NCI-H2081 treated with DMSO at 0.1 percent for 48 hours (cell line): ENCODE measurements at places on chromosomes 13 and 19.

GRCh38 chr13:73966331-73966730 lies 167.9 kb downstream of the KLF12 start:
- no peak for DNase-seq

DNA sequence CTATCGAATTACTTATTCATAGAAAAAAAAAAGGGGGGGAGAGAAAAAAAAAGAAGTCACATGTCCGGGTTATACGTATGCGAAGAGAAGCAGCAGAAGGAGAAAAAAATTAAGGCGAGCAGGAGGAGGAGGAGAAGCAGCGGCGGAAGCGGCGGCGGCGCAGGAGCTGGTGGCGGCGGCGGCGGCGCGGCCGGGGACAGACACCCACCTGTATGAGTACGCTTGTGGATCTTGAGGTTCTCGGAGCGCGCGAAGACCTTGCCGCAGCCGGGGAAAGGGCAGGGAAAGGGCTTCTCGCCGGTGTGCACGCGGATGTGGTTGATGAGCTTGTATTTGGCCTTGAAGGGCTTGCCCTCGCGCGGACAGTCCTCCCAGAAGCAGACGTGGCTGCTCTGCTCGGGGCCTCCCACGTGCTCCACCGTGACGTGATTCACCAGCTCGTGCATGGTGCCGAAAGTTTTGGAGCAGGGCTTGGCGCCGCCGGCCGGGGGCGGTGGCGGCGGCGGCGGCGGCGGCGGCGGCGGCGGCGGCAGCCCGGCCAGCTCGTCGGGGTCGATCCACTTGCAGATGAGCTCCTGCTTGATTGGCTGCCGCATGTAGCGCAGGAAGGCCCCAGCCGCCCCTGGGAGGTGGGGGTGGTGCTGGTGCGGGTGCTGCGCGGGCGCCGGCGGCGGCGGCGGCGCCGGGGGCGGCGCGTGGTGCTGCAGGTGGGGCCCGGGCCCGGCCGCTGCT lies 1.5 kb downstream of the ZIC5 start:
- no peak for DNase-seq

DNA sequence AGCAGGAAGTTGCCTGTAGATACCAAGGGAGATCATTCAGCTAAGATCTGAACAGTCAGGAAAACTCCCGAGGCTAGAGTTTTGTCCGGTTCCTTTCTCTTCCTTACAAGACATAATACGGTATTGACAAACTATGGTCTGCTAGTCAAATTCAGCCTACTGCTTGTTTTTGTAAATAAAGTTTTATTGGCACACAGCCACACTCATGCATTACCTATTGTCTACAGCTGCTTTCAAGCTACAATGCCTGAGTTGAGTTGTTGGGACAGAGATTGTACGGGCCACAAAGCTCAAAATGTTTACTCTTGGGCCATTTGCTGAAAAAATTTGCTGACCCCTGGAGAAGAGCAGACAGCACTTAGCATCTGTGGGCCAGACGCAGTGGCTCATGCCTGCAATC lies 2.5 kb downstream of the SLC1A6 start:
- no peak for DNase-seq

- DNase-seq = no peak
Measured at GRCh38 chr19:8609279-8610040, 1.1 kb downstream of the ADAMTS10 start.

GRCh38 chr13:46388846-46389245 lies 1.8 kb upstream of the RUBCNL start:
- DNase-seq = no peak
